COLO829 (cell line): ENCODE measurements at places on chromosomes 3 and 15.

GRCh38 chr3:124513610-124513997 lies 216.6 kb upstream of the UMPS start:
- DNase-seq: no peak

DNA sequence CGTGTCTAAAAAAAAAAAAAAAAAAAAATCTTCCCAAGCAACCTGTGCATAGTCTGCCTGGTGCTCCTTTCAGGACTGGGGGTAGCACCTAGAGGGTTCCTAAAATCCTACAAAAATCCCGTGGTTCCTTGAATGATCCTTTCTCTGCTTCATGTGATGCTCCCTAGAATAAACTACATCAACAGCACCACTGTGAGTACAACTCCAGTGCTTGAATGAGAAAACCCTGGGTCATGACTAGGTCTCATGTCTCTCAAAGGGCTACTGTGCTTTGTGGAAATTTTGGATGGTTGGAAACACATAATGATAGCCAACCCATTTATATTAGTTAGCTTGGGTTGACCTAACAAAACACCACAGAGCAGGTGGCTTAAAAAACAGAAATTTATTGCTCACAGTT lies 243.5 kb downstream of the OPA1 start:
- no peak for DNase-seq

DNA sequence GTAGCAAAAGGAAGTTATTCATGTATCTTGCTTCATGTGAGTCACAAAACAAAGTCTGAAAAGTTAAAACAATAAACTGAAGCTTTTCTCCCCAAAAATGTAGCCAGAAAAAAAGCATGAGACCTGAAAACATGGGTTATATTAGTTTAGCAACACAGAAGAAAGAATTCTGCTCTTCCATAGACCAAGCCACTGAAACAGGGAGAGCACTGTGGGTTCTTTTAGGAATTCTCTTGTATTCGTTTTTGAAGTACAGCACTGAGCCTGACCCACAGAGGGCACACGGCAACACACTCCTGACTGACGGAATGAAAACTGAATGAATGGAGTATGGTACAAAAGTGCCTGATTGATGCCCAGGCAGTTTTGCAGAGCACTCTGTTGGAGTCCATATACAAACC lies 66.6 kb downstream of the TM4SF4 start:
- DNase-seq: no peak

DNA sequence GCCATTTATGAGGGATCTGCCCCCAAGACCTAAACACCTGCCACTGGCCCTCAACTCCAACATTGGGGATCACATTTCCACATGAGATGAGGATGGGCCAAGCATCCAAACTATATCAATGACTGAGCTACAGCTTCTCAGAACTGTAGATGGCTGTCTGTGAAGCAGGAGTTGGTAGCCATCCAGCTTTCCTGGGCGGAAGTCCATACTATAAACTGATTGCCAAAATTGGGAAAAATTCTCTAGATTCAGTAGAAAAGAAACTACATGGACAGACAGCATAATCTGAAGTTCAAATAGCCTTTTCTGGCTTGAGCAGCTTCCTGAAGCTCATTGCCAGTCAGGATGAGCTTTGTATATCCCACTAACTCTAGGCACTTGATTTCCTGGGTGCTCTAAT lies 214.7 kb upstream of the ZBTB20 start:
- DNase-seq: no peak

DNA sequence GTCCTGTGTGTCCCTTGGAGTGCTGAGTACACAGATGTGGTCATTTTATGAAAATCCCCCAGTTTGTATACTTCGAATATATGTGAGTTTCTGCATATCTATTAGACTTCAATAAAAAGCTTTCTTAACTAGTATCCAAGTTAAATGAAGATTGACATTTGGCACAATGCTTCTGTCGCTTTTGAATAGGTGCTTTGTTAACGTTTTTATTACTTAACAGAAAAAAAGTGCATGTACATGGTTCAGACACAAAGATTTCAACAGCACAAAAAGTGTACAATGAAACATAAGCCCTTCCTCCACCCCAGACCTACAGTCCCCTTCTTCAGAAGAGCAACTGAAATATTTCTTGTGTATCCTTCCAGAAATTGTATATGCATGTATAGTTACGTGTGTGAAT lies 427.4 kb upstream of the PROK2 start:
- peak; percentile 70 for DNase-seq

GRCh38 chr15:52137432-52138357 lies 25.1 kb upstream of the BCL2L10 start:
- DNase-seq: no peak

GRCh38 chr15:64997066-64997465 lies 7.4 kb upstream of the SPG21 start:
- DNase-seq: no peak

DNA sequence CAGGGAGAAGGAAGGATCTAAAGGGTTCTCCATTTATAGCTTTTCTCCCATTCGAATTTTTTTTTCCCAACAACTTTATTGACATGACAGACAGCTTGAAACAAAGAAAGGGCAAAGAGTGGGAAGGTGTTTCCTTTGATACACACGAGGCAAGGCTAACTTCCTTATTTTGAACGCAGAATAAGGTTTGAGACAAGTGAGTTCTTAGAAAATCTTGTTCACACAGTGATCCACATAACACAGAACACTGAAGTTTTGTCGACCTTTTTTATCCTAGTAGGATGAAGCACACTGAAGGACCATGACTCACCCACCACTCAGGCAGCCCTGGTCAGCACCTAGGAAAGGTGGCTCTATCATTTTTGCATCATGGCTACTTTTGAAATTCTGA lies 425.8 kb upstream of the MDFIC2 start:
- no peak for DNase-seq

DNA sequence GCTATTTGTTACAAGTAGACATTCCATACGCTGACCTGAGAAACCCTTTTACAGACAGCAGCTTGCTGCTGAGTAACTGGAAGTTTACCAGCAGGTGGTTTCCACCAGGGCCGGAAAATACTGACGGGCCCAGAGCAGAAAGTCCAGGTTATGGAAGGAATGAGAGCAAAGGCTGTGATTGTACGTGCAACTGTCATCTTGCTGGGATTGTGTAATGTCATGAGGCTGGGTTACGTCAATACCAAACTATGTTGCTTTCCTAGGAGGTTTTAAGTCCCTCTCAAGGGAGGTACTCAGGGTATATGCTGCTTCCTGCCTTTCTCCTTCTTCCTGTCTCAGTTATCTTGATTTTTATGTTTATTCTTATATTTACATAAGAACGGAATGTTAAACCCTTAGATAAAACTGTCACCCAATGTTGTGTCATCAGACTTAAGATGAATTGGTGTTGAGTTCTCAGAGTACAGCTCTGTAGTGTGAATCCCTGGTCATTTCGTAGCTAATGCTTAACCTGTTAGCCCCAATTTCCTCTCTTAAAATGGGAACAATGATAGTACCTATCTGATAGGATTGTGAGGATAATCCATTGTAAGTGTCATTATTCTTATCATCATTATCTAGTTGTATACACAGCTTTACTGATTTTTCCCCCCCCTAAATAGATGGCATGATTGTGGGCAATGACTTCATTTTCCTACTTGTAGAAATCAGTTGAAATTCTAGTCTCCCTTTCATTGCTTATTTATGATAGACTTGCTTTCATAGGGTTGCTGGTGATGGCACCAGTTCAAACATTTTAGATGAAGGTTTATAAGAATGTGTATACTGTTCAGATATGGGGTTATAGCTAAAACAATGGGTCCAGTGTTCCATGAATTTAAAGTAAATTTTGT lies 101.4 kb downstream of the FNDC3B start:
- peak; percentile 92 for DNase-seq

- DNase-seq: no peak
These were observed 721 bp downstream of the ADAMTS7 start for GRCh38 chr15:78810362-78811123.

DNA sequence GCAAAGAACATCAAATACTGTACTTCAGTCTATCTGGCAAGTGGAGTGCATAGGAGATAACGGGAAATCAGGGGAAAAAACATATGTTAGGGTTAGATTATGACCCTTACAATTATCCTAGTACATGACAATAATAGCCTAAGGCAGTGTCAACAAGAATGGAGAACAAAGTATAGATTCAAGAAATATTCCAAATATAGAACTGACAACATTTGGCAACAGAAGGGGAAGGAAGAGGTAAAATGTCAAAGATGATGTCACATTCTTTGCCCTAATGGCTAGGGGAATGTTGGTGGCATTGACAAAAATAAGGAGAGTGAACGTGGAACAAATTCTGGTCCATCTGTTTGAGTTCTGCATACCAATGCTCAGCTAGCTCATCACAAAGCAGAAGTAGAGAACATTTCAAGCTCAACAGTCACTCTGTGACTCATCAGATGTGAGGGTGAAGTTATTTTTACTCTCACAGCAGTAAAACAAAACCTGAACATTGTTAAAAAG lies 15.5 kb upstream of the ATP8B4 start:
- DNase-seq: no peak

GRCh38 chr3:147267434-147267833 lies 138.9 kb downstream of the ZIC4 start:
- no peak for DNase-seq

DNA sequence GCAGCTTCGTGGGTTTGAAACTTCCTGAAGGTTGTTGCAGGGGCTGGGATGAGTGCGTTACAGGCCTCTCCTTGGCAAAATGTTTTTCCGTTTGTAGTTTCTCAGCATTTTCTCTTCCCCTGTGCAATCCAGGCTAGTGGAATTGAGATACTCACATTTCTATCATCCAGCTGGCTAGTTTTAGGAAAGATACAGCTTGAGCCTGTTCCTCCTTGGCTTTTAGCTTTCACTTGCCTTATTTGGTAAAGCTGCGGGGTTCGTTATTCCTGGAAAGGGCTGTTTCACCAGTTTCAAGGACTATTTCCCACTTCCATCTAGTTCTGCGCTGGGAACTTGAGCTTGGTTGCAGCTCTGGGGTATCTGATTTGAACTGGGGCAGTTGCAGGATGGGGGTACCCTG lies 90.3 kb downstream of the ITPR1 start:
- no peak for DNase-seq

- DNase-seq: no peak
These were observed 497 bp downstream of the PARP16 start for GRCh38 chr15:65286069-65286703.

- DNase-seq: peak; percentile 16
These were observed 604 bp upstream of the TJP1 start for GRCh38 chr15:29822684-29823459.

DNA sequence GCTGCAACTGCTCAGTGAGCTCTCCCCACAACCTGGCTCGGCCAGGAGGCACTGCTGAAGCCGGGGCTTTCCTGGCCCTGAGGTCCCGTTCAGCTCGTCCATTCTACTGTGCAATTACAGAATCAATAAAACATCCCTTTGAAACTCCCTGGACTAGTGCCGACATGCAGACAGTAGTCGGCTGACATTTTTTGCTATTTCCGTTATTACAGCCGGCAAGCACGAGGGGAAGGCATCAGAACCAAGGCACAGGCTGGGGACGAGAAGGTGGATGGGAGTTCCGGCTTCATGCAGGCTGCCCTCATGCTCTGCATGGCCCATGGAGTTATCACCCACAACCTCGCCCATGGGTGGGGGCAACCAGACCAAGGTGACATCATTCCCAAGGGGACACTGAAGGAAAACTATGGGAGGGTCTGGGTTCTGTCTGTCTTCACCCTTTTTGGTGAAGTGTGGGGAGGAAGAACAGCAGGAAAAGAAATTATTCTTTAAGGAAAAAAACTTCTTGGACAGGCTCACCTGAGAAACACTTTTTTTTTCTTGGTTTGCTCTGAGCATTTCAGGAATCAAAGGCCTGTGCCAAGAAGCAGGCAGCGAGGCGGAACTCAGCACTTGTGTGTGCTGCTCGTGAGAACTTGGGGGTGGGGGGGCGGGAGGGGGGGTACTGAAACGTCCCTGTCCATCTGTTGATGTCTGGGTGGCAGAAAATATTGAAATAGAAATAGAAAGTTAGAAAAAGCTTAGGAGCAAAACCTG lies 154.5 kb downstream of the FOXP1 start:
- no peak for DNase-seq

GRCh38 chr15:51067510-51067909 lies 27.2 kb downstream of the TNFAIP8L3 start:
- no peak for DNase-seq

DNA sequence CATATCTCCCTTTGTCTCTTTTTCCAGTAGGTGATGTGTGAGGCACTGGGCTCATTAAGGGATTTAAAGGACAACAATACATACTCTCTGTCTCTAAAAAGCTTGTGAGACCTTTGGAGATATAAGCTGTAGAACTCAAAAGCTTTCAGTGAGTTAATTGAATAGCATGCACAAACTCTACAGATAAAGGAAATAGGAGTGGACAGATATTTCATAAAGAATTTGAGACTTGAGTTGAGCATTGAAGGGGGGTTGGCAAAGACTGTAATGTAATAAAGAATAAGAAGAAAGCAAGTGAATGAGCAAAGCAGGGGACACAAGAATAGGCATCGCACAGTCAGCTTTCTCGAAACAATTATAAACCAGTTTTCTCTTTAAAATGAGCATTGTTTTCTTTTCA lies 583.4 kb upstream of the DPPA4 start:
- DNase-seq: no peak

DNA sequence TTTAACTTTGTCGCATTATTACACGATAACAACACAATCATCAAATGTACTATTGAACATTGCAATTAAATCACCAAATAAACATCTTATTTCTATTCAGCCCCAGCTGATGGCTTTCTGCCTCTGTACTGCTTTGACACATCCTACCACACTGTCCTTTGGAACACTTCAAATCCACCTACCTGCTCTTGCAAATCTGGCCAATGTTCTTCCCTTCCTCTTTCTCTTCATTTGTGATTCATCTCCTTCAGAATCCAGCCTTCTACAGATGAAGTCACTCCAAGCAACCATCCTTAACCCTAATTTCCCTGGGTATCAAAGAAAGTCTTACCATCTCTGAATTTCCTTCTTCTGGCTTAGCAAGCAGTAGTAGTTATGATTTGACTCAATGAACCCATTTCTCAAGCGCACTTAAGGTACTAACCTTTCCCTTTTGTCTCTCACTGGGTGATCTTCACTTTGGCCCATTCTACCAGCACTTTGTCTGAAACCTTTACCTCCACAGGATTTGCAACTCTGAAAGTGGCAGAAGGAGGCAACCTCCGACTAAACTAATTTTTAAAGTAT lies 502.9 kb downstream of the FOXP1 start:
- DNase-seq: no peak

GRCh38 chr3:184148076-184148475 lies 7.1 kb upstream of the DVL3 start:
- DNase-seq: no peak

DNA sequence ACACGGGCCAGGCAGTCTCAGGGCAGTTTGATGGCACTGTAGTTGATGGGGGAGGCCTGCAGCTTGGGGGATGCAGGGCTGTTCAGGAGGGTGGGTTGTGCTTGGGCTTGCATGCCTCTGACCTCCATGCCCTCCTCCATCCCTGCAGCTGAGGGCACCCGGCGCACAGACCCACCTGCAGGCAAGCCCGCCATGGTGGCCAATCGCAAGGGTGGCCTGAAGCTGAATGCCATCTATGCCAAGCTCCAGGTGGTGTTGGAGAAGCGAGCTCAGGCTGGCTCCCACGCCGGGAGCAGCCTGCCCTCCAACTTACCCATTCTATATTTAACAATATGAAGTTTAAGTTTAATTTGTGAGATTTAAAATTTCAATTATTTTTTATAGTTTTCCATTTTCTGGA lies 228.7 kb upstream of the DPH6 start:
- DNase-seq: no peak
